ENCODE measurements at places on chromosomes 11 and 22.

DNA sequence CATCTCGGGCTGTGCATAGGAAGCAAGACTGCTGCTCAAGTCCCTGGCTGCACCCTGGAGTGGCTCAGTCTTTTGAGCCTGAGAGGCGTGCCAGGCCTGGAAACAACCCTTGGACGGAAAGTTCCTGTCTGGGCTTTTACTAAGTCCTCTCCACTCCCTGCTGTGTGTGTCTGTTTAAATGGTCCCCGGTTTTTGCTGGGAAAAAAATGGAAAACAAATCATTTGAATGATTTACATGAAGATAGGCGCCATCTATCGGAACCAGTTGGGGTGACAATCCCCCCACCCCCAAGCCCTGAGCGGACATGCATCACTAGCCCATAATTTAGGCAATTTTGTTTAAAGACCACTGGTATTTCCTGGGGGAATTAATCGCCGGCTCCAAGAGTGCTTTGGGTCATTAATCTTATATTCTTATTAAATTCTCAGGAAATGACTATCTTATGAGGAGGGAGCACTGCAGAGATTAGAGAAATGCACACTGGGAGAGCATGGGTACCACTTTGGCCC is 2.7 kb upstream of the GAB2 start:
- DNase-seq, result peak; percentile 28

DNA sequence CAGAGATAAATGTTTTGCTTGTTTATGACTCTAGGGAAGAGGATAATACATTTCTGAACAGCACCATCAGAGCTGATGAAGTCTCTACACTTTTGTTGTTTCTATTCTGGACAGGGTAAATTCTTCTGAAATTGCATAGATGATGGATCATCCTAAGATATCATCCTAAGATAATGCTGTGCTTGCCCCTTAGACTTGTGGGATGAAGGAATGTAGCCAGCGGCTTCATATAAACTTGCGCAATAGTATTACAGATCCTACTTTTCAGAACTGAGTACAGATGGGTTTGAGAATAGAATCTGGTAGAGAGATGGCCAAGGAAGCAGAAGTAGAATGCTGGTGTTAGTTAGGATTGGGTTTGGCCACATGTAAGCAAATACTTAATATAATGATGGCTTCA is 61.0 kb downstream of the NCAM1 start:
- no peak for DNase-seq

DNA sequence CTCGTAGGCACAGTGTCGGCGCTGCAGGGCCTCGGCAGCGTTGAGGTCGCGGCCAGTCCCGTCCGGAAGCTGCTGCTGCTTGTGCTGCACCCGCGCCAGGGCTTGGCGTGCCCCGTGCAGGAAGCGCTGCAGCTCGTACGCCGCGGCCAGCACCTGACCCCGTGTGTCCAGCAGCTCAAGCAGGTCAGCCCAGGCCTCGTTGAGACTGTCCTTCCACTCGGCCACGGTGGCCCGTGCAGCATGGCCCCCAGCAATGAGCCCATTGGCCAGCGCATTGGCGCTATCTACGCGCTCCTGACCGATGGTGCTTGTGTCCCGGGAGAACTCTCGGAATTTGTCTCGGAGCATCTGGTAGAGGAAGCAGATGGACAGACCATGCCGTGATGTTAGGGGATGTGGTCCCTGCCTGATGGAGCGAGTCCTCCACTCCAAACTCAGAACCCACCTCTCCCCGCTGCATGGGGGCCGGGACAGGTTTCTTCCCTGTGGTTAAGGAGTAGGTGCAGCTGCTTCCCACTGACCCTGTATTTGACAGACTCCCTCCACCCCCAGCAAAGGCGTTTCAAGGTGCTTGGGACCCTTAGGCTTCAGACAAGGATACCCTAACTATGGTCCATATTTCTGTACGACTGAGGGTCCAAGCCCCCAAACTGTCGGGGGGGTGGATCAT is 13.8 kb upstream of the RBM4B start:
- no peak for DNase-seq

DNA sequence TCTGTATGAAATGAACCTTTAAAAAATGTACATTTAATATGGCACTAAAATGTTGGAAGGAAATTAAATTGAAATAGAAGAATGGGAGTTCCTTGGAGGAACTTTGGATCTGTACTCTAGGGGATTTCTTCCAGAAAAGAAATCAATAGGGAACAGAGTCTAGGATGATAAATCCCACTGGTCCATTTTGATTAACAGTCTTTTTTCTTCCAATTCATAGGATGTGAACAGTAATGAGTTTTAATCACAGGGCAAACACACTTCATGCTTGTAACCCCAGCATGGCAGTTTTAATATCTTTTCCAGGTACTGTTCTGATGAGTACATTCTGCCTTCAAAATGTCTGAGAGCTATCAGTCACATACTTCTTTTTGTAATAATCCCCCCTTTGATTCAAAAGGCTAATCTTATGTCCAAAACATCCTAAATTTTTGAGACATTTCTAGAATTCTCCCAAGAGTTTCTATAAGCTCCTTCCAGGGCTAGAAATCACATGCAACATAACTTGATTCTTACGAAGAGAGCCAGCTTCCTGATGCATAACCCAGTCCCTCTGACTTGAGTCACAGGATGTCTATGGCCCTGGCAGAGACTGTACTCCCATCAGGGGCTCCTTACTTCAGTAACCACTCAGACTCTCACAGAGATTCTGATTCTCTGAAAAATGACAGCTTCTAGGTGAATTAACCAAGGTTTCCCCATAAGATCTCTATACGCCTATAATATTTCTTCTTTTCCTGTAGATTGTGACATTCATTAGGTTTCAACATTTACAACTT is 112.9 kb downstream of the SLC36A4 start:
- DNase-seq, result no peak

- DNase-seq, result no peak
These were observed 4.7 kb upstream of the POLD4 start for GRCh38 chr11:67357831-67358670.

Measured in effector CD4-positive, alpha-beta T cell (primary cell).